GM23338 (cell line): ENCODE measurements at places on chromosomes 16 and 17. TPM values are rescaled to one million over a fixed set of nuclear protein-coding genes. Genes with fewer than 3 reads are reported as not detected.

DNA sequence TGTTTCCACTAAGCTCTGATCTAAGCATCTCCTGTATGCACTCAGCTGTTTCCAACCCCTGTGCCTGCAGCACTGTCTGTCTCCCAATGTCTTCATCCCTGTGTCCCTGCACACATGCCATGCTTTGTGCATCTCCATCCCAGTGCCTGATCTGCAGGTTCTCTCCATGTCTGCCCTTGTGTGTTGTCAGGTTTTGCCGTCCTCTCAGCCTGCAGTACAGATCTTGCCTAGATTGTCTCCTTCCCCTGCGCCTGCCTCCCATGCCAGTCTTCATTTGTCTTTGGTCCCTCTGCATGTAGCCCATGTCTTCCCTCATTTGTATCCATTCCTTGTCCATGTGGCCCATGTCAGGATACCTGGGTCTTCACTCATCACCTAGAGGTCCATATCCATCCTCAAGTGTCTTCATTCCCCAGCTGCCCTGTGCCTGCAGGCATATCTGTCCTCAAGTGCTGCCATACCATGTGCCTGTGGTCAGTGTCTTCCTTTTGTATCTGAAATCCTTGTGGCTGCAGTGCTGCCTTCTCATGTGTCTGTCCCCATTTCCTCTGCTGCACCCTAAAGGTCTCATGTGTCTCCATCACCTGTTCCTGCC lies 71.5 kb downstream of the TNFRSF13B start:
- H3K4me3 ChIP-seq = no peak overlapping the region
- H3K36me3 ChIP-seq = no peaks in the 10 kb centered on the region
- H3K27me3 ChIP-seq = no peaks in the 10 kb centered on the region
- no peak overlapping the region for H3K27ac ChIP-seq

GRCh38 chr16:78383118-78383517 lies 283.7 kb downstream of the WWOX start:
- DNase-seq = no peak
- no peaks in the 10 kb centered on the region for H3K36me3 ChIP-seq
- H3K27ac ChIP-seq = no peak overlapping the region
- peaks cover 8% of the 10 kb centered on the region; the same call in 1 of the 2 replicates for H3K4me1 ChIP-seq

- no peaks in the 10 kb centered on the region for H3K36me3 ChIP-seq
- H3K27me3 ChIP-seq = peaks cover 33% of the 10 kb centered on the region
Measured at GRCh38 chr16:55056585-55057401, 126.1 kb downstream of the IRX5 start.

GRCh38 chr17:77888242-77889134 lies 70.0 kb upstream of the TNRC6C start:
- no peak for DNase-seq
- no peak overlapping the region for H3K27ac ChIP-seq
- no peaks in the 10 kb centered on the region for H3K36me3 ChIP-seq
- peak overlapping the region; percentile 72 for H3K4me3 ChIP-seq

DNA sequence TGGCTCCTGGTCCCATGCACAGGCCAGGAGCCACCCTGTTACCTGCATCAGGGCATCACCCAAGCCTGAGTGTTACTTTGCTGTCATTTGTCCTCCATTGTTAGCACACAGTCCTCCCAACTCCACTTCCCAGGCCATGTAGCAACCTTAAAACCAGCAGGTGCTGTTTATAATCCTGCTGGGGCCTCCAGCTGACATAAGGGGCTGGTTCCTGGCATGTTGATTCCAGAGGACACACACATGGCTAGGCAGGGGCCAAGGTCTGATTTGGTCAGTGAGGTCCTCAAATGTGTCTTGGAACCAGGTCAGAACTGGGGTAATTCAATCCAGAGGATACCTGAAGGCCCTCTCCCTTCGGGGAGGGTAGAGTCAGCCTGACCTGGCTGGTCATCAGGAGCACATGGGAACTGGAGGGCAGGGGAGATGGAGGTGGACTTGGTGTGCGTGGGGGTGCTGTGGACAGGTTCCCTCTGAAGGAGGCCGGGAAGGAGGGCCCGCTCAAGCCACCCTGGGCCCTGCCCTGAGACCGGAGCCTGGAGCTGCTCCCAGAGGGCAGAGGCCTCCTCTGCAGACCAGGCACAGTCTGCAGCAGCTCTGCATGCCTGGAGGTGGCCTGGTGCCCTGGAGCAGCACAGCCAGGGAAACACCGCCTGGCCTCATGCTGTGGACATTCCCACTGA lies 6.6 kb downstream of the ADORA2B start:
- no peak overlapping the region for H3K4me3 ChIP-seq
- DNase-seq = no peak
- no peak overlapping the region for H3K27ac ChIP-seq
- peaks cover 7% of the 10 kb centered on the region; the same call in 1 of the 2 replicates for H3K4me1 ChIP-seq
- H3K36me3 ChIP-seq = no peaks in the 10 kb centered on the region

DNA sequence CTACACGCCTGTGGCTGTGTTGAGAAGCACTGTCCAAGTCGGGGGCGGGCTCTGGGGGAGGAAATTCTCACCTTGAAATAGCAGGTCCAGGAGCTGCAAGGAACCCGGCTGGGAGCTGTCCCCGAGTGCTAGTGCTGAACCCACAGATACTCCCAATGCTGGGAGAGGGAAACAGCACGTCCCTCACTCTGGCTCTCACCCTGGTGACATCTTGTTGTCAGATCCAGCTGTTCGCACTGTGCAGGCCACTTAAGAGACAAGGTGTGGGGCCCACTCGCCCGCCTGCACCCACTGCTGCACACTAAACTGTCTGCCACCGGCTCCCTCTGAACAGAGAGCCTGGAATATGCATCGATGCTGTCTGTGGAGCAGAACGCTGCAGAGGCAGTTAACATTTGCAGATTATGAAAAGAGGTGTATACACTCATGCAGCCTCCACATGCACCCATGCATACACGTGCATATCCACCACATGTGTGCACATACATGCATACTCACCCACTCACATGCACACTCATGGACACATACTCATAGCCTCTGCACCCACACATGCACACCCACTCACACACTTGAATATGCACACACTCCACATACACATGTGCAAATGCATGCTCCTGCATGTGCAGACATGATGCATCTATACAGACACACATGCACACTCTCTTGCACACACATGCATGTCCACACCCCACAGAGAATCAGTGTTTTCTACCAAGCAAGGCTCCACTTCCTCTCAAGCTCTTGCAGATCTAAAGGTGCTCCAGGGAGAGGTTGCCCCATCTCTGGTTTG lies 42.0 kb downstream of the MGAT5B start:
- no peak overlapping the region for H3K4me3 ChIP-seq
- peaks cover 9% of the 10 kb centered on the region; the same call in 1 of the 2 replicates for H3K4me1 ChIP-seq
- H3K27me3 ChIP-seq = no peaks in the 10 kb centered on the region
- H3K27ac ChIP-seq = no peak overlapping the region

DNA sequence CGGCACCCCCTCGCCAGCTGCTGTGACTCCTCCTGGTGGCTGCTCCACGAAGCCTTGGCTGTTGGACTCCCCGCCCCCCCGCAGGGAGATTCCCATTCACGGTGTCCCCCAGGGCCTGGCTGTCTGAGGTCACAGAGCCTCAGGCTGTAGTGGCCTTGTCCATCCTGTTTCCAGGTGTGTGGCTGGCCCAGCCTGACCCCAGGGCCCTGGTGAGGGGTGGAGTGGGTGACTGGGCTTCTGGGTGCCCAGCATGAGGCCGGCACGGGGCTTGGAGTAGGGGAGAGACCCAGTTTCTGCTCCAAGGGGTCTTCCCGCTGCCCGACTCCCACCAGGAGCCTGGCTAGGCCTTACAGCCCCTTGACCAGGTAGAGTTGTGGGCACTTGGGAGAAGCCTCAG lies 10.4 kb downstream of the PRSS27 start:
- H3K4me3 ChIP-seq = no peak overlapping the region
- no peak for DNase-seq
- no peaks in the 10 kb centered on the region for H3K27me3 ChIP-seq

DNA sequence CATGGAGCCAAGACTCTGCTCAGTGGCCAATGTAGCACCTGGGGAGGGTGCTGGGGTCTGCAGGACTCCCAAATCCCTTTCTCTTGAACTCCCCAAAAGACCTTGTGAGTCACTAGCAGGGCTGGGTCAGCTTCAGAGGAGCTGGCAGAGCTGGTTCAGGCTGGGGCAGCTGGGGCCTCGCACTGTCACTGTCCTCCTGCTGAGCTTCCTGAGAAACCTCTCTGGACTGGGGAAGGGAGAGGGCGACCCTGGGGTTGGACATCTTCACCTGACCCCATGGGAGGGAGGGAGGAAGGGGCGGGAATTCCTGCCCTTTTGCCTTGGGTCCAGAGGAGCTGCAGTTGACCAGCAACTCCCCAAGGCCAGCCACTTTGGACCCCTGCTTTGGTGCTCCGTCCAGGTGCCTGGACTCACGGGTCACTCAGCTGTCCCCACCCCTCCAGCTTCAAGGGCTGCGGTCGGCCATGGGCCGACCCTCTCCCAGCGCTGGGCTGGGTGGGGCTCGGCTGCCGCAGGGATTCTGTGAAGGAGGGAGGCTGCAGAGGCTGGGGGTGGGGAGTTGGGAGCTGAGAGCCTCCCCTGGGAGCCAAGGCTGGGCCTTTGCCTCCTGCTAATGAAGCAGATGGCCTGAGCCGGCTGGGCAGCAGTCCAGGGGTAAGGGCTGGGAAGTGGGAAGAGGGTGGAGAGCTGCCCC lies 9.2 kb downstream of the FMNL1 start:
- H3K36me3 ChIP-seq = no peaks in the 10 kb centered on the region
- no peak overlapping the region for H3K27ac ChIP-seq
- DNase-seq = no peak
- peaks cover 27% of the 10 kb centered on the region for H3K4me1 ChIP-seq
- peaks cover 6% of the 10 kb centered on the region; the same call in 1 of the 2 replicates for H3K27me3 ChIP-seq

DNA sequence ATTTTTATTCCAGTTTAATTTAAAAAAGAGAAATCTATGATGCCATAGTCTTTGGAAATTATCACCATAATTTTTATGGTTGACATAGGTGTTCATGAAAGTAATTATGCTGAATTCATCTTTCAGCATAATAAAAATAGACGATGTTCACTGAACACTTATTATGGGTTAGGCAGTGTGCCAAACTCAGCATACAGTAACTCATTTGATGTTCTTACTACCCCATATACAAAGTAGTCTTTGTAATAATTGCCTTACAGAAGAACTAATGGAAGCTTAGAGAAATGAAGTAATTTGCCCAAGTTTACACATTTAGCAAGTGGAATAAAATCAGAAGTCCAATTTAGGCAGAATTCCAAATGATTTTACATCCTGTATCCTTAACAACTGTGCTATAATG lies 852.2 kb upstream of the GOT2 start:
- no peak overlapping the region for H3K27ac ChIP-seq
- DNase-seq = no peak
- H3K27me3 ChIP-seq = no peaks in the 10 kb centered on the region
- no peaks in the 10 kb centered on the region for H3K36me3 ChIP-seq
- no peak overlapping the region for H3K4me3 ChIP-seq

DNA sequence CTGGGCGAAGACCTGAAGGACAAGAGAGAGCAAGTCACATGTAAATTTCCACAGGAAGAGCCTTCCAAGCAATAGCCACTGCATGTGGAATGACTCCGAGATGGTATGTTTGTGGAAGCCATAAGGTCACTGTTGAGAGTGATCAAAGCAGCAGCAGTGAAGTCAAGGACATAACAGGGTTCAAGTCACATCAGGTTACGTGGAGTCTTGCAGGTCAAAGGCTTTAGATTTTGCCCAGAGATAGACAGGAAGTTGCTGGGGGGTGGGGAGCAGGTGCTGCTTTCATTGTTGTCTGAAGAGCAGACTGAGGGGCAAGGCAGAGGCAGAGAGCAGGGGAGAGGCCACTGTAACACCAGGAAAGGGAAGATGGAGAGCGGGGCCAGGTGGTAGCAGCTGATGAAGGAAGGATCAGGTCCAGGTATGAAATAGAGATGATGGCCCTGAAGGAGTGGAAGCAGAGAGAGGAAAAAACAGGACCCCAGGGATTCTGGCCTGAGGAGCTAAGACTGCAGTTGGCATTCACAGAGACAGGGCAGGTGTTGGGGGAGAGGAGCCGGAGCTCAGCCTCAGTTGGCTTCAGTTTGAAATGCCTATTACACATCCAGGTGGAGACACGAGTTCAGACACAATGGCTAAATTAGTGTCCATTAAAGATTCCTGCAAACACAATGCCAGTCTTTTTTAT lies 129.3 kb upstream of the AXIN2 start:
- no peaks in the 10 kb centered on the region for H3K36me3 ChIP-seq
- DNase-seq = no peak

DNA sequence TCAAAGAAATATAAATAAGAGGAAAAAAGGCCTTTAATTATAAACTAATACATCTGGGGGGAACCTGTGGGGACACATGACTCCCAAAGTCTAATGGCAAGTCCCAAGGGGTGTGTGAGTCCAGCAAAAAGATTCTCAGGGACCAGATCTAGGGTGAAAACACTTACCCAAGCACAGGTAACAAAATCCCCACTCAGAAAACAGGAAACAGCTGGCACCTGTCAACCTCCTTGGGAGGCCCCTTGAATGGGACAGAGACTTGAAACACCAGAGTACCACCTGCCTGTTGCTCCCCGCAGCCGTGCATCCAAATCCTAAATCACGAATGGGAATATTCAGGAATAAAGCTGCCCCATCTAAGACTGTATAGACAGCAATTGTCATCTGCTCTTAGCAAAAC lies 461.2 kb upstream of the CDH5 start:
- no peak overlapping the region for H3K4me3 ChIP-seq
- no peak overlapping the region for H3K27ac ChIP-seq
- no peaks in the 10 kb centered on the region for H3K27me3 ChIP-seq
- no peak for DNase-seq

GRCh38 chr17:14306596-14306995 lies 5.7 kb downstream of the HS3ST3B1 start:
- DNase-seq = no peak
- no peak overlapping the region for H3K27ac ChIP-seq
- no peaks in the 10 kb centered on the region for H3K36me3 ChIP-seq
- peaks cover 72% of the 10 kb centered on the region for H3K4me1 ChIP-seq
- peaks cover 51% of the 10 kb centered on the region for H3K27me3 ChIP-seq

- DNase-seq = no peak
- no peak overlapping the region for H3K27ac ChIP-seq
- no peak overlapping the region for H3K4me3 ChIP-seq
- H3K36me3 ChIP-seq = no peaks in the 10 kb centered on the region
- no peaks in the 10 kb centered on the region for H3K27me3 ChIP-seq
- no peaks in the 10 kb centered on the region for H3K4me1 ChIP-seq
Measured at GRCh38 chr16:67093098-67093726, 16.5 kb upstream of the PHAF1 start.

Gene EME2
- 15.0 and 17.3 TPM in 2 replicates for total RNA-seq

Gene ITGAX
- total RNA-seq = 0.12 TPM in 1 of 2 replicates, not detected in the other

Gene ABCC6
- 0.16 and 0.73 TPM in 2 replicates for total RNA-seq

Gene AOC2
- total RNA-seq = 5.7 and 5.8 TPM in 2 replicates
